ENCODE measurements at places on chromosomes 13 and 19.

DNA sequence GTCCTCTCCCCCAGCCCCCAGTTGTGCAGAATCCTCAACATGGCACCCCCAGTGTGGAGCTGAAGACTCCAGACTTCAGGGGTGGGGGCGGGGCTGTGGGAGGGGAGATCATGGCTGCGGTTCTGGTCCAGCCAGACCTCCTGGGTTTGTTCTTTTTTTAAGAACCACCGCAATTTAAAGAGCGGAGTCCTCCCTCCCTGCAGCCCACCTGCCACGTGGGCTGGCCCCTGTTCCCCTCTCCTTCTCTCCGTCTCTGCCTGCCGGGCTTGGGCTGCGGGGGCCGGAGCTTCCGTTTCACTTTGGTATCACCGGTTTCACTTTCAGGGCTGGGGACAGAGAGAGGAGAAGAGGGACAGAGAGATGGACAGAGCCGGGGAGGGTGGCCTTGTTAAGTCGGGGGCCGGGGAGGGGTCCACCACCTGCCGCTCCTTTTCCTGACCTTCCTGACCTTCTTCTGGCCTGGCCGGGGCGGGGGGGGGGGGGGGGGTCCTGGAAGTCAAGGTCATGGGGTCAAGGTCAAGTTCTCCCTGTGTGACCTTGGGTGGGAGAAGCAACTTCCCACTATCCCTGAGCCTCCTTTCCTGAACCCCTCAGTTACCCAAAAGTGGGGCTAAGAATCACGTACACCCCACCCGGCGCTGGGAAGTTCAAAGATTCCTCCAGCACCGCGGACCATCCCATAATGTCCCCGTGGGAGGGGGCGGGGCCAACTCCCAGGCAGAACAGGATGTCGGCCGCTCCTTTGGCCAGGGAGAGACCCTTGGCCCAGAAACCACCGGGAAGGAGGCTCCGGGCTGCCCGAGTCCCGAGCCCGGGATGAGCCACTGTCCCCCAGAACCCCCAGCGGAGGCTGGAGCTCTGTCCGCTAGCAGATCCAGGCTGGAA is 11.3 kb upstream of the ZBTB7A start:
- DNase-seq, result no peak

DNA sequence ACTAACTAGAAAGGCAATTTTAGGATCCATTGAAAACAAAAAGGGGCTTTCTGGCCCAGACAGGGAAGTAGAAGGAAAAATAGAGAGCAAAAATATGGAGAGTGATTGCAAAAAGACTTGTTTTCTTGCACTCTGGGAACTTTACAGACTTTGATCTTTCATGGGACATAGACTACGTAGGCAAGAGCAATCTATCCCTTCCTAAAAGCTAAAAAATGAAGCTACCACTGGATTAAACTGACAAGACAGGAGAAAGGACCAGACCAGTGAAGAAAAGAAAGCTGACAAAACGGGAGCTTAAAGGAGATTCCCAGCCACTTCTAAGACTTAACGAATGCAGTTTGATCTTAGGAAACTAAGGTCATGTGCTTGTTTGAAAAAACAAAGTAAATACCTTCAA is 524.5 kb downstream of the KLF5 start:
- DNase-seq, result no peak

DNA sequence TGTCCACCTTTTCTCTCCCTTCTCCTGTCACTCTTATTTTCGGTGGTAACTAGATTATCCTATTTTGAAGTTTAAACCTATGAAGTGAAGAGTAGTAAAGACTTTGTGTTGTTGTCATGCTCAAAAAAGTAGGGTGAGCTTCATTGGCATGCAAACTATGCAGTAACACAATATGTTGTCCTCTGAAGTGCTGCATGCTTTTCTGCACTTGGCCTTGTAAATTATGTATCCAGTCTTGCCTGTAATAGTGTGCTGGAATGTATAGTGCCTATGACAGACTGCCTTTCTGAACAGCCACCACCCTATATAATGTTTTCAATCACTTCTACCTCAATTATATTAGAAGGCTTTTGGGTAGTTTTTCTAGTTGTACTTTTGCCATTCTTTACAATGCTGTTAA is 1198.2 kb upstream of the PCDH20 start:
- no peak for DNase-seq

GRCh38 chr13:66659286-66659685 is 570.9 kb downstream of the PCDH9 start:
- no peak for DNase-seq

DNA sequence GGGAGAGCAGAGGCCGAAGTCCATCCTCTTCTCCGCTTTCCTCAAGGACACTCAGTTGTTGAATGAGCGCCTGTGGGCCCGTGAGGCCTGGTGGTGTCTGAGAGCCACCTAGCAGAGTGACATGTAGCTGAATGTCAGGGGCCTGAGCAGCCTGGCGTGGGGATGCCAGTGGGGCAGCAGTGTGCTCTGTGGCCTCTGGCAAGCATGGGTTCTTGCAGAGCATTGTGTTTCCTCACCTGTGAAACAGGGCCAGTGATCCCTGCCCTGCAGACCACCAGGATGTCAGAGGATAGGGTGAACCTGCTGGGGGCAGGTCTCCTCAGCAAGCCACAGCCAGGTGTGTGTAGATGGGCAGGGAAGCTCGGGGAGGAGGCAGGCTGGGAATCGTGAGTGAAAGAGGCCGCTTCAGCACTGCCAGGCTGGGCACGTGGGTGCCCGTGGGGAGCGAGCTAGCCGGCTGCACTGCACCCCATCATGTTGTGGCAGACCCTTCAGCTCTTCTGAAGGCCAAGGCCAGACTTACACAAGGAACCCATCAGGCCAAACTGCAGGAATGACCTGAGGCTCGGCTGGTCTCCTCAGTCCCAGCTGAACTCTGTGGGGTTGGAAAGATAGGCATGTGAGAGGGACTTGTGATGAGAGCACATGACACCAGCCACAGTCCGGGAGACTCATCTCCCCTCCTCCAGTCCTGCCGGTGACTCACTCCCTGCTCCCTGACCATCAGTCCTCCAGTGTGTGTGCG is 5.0 kb downstream of the PPP1R37 start:
- DNase-seq, result peak; percentile 66

DNA sequence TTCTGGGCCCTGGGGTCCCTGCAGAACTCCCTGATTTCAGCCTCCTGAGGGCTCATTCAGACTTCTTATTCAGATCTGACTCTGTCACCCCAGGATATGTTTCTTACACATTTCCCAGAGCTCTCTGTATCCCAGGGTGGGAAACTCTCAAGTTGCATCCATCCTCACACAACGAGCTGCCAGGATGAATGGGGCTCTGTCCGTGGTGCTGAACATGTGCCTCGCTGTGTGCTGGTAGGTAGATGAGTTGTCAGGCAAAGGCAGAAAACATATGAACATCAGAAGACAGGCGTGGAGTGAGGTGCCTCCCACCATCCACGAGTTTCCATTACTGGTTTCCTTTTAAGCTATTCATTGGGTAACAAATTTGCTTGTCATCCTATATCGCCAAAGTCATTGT is 11.4 kb upstream of the IGFL1 start:
- no peak for DNase-seq

DNA sequence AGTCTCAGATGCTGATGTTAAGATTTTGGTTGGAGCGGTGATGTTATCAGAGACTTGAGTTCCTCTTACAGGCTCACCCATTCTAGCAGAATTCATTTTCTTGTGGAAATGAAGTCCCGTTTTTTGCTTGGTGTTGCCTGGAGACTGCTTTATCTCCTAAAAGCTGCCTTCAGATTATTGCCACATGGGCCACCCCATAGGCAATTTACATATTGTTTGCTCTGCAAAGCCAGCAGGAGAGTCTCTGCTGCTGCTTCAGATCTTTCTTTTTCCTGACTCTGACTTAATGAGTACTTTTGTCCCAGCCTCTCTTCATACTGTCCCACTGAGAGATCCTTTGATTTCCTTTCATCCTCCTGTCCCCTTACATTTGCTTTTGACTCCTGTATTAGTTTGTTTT is 114.6 kb downstream of the TDRD3 start:
- DNase-seq, result no peak

GRCh38 chr13:41613984-41614661 is 156.8 kb downstream of the RGCC start:
- peak; percentile 41 for DNase-seq

DNA sequence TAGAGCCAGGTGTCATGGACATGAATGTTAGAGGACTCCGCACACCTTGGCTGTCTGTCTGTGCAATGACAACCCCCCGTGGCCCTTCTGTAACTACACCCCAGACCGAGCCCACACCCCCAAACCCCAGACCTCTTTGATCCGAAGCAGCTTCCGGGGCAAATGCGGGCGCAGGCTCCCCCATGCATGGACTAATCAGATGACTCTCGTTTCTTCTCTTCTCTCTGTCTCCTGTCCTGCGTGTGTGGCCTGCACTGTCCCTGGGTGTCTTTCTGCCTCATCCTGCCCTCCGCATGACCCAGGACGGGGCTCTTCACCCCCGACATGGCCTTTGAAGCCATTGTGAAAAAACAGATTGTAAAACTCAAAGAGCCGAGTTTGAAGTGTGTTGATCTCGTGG is 38.9 kb downstream of the TMED1 start:
- DNase-seq, result no peak

- DNase-seq, result no peak
Measured at GRCh38 chr19:34734537-34735103, 577 bp downstream of the ZNF181 start.
